Effector memory CD4-positive, alpha-beta T cell (primary cell): ENCODE measurements at places on chromosomes 3 and 15.

DNA sequence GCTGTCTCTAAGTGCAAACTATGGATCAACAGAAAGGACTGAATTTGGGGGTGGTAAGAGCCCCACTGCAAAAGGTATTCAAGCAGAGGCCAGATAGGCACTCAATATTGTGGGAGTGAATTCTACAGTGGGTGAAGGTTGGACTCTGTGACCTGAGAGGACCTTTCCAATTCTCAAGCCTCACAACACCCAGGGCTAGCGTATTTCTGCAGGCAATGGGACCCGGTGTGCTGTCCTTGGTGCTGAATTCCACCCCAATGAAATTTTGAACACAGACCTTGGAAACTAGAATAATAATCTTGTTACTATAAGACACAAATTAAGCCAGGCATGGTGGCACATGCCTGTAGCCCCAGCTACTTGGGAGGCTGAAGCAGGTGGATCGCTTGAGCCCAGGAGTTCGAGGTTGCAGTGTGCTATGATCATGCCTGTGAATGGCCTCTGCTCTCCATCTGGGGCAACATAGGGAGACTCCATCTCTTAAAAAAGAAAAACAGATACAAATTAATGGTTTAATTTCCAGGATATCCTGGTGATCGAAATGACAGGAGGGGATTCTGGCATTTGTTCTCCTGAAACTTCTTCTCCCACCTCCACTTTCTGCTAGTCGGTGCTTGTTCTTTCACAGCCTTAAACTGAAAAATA lies 135.4 kb downstream of the RAB11A start:
- no peak for DNase-seq

DNA sequence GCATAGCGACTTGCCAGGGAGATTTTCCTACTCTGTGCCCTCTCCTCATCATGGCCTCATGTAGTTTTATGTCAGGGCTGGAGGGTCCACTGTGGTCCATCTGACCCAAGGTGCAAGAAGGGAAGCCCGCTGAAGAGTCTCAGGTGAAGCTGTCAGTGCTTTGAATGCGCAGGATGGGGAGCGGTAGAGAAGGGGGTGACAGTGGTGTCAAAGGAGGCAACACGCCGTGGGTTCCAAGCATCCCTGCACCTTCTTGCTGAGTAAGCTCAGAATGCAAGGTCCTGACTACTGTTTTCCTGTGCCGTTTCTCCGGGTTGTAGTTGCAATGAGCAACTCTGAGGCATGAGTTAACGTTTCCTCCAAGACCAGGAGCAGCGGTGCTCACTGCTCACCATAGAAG lies 44.9 kb upstream of the RAB6B start:
- no peak for DNase-seq

DNA sequence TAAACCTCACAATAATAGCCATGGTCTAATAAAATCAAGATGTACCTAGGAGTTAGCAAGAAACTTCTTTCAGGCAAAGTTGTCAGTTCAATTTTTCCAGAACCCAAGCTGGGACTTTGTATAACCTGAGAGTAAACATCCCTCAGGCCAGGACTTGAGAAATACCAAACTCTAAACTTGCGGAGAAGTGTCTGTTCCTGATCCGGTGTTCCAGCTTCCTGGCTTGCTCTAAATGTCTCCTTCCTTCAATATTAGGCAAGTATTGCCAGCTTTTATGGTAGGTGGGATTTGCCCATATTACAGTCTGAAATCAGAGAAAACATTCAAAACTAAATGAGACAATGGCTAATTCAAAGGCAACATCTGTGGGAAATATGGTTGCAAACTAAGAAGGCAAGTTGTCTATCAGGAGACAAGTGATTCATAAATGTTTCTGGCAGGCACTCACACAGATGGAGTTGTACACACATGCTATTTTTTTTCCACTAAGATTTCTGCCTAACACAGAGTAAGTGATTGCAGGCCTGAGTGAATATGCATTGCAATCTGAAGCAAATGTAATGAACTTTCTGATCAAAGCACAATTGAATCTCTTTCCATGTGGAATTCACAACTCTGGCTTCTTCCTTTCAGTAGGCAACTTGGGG lies 88.3 kb upstream of the COL8A1 start:
- no peak for DNase-seq

DNA sequence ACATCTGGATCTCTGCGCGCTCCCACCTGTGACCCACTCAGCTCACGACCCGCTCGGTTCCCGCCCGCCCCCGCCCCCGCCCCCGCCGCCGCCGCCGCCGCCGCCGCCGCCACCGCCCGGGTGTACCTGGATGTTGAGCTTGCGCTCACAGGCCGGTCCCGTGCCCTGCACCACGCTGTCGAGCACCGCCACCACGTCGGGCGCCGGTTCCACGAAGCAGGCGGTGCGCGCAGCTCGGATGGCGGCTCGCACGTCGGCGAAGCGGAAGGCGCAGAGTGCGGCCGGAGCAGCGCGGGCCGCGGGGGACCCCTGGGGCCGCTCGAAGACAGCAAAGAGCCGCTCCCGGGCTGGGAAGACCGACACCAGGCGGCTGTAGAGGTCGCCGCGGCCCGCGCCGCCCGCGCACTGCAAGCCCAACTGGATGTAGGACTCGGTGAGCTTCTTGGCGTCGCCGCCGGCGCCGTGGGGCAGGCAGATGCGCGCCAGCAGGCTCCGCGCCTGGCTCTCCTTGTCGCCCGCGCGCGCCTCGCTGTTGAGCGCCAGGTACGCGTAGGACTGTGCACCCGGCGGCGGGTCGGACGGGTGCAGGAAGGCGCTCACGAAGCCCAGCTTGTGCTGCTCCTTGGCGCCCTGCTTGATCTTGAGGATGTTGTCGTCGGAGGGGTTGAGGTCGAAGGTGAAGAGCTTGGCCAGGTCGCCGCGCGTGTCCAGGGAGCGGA lies 1.1 kb downstream of the PLXND1 start:
- no peak for DNase-seq

GRCh38 chr15:95868450-95868849 lies 462.1 kb upstream of the NR2F2 start:
- no peak for DNase-seq

DNA sequence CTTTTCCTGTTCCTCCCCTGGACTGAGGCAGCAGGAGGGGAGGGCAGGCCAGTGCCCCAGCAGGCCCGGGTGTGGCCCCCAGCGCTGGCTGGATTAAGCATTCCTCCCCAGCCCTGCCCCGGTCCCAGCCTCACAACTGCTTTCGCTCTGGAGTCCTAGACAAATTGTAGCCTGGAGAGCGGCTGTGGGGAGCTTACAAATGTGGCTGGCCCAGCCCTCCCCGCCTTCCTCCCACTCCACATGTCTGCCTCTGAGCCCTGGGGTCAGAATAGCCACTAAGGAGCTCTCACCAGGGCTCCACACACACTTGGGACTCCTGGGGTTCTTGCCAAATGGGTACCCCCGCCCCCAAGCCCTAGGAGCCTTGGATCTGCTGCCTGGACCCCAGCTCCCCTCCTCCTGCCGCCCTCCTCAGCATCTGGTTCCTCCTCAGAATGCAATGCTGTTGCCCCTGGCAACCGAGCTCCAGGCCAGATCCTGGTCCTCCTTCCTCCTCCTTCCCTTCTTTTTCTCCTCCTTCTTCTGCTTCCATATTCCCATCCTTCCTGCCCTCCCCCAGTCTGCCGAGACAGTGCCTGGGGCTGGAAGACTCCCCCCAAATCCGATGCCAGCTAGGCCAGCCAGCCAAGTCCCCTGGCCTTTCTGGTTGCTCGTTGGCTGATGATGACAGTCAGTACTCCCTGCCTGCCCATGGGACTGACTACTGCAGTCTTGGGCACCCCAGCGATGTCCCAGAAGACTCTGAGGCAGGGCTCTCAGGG lies 91.1 kb downstream of the LINGO1 start:
- no peak for DNase-seq

DNA sequence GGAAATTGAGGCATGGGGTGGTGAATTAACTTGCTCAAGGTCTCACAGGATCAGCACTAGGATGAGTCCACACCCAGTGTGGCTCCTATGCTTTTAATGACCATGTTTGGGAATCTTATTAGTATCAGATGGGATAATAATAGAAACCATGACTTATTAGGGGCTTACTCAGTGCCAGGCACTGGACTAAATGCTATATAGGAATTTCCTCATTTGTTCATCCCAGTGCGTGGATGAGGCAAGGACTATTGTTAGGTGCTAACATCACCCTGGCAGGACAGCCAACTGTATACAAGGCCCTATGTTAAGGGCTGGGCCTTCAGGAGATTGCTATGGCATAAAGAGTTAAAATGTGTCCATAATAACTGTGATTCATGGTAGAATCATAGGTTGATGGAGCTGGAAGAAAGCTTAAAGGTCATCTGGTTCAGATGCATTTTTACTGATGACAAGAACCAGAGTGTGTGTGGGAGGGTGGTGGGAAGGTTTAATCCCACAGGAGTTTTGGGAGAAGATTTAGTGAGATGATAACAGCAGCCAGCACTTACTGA lies 4.7 kb upstream of the FEM1B start:
- no peak for DNase-seq

DNA sequence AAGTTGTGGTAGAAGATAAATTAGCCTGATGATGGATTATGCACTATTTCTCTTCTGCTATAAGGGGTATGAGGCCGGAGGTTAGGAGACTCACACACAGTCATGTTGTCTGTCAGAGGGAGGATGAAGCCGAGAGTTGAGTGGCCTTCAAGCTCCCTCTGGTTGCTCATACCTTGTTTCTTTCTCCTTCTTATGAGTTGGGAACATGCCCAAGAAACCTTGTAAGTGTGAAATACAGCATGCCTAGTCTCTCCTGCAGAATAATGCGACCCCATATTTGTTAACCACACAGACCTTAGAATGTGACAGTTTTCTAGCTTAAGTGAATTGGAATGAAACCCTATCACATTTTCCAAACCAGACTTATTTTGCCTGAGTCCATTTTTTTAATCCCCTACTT lies 366.7 kb downstream of the PTPRG start:
- no peak for DNase-seq

DNA sequence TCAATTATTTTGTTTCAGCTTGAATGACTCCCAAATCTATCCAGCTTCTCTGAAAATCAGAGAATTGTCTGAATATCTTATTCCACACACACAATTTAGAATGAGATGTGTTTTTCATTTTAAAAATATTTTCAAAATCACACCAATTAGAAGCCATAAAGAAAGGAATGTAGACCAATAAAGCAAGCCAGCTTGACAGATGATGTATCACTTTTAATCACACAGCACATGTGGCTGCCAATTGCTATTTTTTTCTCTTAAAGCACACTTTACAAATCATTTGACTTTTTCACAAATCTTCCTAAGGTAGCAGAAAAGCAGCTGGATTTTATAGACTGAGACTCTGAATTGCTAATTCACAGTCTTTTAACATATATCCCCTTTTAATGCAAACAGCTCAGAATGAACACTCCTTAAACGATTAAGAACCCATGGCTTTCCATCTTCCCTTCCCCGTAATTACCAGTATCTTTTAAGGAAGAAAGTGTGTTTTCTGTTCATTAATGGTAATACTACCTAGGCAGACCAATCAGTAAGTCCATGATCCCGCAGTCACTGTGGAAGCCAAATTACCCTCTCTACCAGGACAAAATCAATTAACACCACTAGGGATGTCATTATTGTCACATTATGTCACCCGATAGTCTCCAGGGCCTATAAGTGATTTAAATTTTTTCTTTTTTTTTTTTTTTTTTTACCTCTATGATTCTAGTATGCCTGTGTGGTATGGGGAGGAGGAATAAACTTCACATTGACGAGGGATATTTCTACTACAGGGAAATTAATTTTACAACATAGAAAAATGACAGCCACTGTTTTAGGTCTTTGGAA lies 250.0 kb upstream of the VEPH1 start:
- DNase-seq, result no peak

- no peak for DNase-seq
Observed at GRCh38 chr15:80803580-80804525, 24.7 kb downstream of the CEMIP start.

DNA sequence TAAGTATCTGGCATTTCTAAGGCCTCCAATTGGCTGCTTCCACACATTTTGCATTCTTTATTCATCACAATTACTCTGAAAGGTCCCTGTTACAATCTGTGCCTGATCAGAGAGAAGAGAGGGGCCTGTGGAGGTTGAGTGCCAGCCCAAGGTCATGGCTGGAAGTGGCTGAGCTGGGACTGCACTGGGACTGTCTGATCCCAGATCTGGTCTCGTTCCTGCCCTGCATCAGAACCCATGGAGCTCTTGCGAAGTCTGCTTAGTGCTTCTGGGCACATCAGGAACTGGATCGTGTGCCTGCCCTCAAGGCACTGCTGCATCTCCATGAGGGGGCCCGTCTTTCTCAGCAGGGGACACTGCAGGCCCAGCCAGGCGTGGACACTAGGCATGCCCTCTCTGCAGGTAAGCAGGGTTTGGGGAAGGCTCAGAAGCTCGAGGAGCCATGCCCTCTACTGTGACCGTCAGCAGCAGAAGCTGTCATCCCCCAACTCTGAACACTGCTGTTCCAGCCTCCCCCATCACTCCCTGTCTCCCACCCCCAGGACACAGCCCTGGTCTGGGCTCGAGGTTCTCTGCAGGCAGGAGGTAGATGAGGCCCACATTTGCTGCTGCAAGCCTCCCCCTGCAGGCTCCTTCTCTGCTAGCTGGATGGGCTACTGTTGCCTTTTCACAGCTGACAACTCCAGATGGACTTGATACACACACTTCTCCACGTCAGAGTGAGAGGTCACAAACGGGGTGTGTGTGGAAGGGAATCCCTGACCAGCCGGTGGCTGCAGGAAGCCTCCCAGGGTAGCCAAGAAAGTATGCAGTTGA lies 96.5 kb upstream of the PRR23E start:
- no peak for DNase-seq

DNA sequence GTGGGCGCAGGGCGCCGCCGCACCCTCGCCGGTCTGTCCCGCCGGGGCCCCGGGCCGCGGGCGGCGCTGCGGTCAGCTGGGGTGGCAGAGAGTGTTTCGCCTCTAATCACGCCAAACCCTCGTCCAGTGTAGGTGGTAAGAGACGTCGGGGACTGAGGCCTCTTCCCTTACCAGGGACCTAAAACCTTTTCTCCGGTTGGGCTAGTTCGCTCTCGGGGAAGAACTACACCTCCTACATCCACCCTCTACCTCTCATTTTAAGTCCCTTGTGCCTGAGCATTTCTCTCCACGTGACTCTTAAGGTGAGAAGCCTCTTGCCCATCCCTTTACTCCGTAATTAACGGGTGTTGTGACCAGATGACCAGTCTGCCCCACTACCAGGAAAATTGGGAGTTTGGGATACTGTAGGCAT lies 520 bp downstream of the TMEM42 start:
- DNase-seq, result no peak

GRCh38 chr3:60582288-60582687 lies 669.0 kb downstream of the FHIT start:
- DNase-seq, result no peak

DNA sequence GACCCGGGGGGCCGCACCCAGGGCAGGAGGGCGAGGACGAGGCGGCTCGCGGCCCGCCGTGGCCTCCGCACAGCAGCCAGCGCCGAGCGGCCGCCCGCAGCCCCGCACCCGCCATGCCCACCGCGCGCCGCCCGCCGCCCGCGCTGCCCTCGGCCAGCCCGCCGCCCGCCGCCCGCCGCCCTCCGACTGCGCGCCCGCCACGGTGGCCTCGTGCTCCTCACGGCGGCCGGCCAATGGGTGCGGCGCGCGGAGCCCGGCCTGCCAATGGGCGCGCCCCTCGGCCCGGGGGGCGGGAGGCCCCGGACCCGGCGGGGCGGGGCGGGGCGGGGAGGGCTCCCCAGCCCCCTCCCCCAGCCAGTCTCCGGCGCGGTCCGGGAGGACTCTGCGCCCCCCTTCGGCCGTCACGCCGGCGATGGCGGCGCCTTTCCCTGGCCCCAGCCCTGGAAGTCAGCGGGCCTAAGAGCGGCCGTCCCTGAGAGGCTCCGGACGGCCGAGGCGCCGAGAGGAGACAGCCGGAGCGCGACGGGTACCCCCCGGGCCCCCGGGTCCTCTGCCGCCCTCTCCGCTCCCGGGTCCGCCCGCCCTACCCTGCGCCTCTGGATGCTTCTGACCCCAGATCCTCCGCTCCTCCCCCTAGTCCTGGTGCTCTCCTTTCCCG lies at the start of gene NT5DC2:
Gene NT5DC2 (minus strand): TSS at position 235 of the 658 bp plus-strand sequence. CDS start 120 bp downstream, at position 115.
- DNase-seq, result peak; percentile 41
